ENCODE measurements at places on chromosomes 11 and 22.

GRCh38 chr11:10518891-10519290 is 22.1 kb downstream of the RNF141 start:
- no peak for DNase-seq

DNA sequence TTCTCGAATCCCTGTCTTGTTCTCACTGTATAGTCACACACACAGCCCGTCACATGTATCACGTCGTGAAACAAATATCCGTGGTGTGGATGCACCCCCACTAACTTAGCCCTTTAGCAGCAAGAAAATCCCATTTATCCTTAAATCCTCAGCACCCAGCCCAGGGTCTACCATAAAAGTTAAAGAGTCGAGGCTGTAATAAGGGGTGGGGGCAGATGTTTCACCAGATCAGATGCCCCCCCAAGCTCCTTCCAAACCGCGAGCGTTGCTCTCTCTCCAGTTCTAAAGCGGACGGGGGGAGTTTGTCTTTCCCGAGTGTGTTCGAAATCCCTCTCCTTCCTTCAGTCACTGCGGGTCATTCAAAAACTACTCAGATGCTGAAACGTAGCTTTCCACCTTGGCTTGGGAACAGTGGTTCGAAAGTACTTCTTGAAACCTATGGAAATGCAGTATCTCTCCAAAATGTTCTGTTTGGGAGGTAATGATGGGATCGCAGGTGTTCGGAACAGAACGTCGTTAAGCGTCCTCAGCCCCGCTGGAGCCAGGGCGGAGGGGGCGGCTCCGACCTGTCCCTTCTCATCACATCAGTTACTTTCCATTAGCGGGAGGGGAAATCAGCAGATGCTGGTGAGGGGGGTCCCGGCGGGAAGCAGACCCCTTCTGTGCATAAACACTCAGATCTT is 156.2 kb downstream of the BRD1 start:
- no peak for DNase-seq

GRCh38 chr11:2118677-2119076 is 20.5 kb downstream of the IGF2 start:
- no peak for DNase-seq

GRCh38 chr11:132913886-132914285 is 618.4 kb downstream of the OPCML start:
- DNase-seq = no peak

DNA sequence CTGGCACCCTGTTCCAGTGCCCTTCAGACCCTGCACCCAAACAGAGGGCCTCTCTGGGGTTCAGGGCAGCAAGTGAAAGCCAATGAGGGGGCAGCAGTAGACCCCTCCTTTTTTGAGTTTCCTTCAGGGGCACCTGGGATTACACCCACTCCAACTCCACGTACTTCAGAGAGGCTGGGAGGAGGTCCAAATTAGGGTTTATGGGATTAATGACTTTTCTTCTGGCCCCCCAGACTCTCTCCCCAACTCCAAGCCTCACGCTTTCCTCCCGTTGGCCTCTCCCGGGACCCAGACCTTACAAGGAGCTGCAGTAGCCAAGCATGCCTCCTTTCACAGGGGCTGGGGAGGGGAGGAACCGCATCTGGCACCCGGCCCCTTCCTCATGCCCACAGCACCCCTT is 101.7 kb downstream of the NECTIN1 start:
- DNase-seq = no peak

DNA sequence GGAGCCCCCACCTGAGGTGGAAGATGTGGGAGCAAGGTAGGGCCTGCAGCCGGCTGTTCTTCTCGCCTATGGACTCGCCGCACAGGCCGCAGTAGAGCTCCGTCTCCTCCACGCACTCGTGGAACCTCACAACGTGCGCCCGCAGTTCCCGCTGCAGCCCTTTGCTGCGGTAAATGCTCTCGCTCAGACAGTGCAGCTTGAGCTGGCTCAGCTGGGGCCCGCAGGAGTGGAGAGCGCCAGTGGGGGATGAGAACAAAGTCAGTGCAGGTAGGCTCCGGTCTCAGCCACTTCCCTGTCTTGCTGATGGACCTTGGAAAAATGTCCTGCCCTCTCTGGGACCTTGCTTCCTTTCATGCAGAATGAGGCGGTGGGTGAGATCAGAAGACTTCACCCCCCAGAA is 10.2 kb downstream of the RAPSN start:
- DNase-seq = no peak

DNA sequence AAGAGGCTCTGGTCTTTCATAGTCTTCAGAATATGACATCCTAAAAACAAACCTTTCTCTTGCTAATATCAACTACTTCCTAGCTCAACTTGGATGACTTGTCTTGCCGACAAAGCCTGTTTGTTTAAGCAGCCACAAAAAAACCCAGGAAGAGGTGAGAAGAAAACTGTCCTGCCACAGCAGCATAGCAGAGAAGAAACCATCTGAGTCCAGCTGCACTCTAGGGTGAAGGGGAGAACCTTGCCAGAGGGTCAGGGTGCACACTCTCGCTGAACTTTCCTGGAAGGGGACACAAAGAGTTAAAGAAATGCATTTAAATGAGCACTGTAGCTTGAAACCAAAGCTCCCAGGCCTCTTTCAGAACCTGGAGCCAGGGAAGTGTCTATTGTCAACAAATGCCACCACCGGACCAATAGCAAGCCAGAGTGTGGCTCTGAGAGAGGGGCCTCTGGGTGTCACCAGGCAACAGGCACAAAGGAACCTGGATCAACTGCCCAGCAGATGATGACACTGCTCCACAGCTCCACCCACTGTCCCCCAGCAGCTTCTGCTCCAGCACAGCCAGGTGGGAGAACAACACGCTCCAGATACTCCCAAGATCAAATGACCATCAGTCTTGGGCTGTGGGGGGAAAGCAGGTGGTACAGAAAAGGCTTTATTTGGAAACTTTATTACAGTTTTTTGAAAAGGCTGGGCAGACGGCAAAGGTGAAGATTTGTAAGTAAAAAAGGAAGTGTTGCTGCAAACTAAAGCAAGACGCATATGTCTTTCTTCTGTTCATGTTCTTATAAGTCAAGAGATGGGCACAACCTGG is 105.7 kb downstream of the RASSF10 start:
- no peak for DNase-seq

GRCh38 chr11:65468874-65469333 is 29.9 kb upstream of the MALAT1 start:
- no peak for DNase-seq

DNA sequence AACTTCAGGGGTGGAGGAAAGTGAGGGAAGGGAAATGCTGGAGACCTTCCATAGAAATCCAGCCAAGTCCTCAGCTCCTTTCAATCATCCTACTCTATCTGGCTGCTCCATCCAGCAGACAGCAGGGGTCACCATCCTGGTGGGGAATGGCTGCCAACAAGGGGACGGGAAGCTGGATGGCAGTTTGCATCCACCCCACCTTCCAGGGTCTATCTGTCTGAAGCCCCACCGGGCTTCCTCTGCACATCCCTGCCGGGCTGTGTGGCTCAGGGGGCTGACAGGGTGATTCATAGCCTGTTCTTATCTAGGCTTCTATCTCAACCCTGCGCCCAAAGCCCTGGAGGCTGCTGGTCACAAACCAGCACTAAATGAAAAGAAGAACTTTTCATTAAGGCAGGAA is 1.1 kb downstream of the SYTL2 start:
- DNase-seq = no peak

- no peak for DNase-seq
Measured at GRCh38 chr22:45838305-45838887, 138.6 kb downstream of the WNT7B start.

- no peak for DNase-seq
Measured at GRCh38 chr22:22425356-22425755, 83.2 kb downstream of the ZNF280B start.

DNA sequence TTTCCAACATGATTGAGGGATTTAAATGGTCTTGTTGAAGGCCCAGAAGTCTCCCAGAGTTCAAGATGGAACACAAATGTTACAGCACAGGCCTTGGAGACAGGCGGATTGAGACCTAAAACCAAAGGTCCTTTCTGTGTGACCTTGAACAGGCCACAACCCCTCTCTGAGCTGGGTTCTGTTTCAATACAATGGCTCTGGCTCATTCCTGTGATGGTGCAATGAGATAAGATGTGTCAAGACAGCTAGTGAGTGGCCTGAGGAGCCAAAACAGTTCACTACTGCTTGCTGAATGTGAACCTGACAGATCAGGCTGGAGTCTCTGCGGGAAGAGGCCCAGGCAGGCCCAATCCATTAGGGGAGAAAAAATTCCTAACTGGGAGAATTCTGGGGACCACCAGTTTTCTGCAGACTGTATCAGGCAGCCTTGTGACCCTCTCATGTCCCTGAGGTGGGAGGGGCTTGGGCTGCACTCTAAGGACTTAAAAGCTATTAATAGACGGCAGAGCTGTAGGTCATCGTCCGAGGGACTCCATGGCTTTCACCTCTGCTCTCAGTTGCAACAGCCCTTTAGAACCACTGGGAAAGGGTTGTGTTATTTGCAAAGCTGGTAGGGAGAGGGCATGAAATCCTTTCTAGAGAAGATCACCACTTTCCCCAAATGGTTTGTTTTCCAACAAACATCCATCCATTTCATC is 126.1 kb upstream of the TEAD1 start:
- DNase-seq = no peak

- DNase-seq = no peak
Measured at GRCh38 chr22:38704654-38705234, 1.0 kb upstream of the GTPBP1 start.

DNA sequence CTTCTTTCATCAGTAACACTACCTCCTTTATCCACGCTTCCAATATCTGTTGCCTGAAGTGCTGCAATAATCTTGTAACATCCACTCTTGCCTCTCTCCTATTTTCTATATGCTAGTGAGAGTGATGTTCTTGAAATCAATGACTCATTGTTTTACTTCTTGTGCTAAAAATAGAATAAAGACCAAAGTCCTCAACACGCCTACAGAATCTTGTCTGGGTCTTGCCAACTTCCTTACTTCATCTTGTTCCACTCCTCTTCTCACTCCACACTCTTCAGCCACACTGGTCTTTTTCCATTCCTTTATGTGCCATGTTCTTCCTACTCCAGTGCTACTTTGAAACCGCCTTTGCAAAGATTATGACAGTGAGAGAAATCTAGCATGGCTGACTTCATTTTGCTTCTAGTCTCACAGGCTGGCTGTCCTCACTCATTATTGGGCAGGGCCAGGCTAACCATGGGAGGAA is 136.4 kb downstream of the CCDC81 start:
- no peak for DNase-seq

DNA sequence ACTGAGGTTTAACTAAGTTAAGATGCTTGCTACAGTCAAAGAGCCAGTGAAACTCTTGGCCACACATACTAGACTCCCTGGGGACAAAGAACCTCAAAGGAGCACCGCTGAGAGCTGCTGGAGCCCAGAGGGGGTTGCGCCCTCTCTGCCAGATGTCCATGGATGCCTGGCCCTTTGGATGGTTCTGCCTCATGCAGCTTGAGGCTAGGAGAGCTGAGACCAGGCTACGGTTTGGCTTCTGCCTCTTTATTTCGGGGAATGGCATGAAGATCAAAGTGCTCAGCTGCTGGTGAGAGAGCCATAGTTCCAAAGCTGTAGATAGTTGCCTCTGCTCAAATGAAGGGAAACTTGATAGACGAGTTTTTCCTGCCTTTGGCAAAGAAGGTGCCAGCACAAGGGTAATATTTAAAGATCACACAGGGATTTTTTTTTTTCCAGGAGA is 43.0 kb downstream of the RASSF10 start:
- no peak for DNase-seq
